NCI-H2171 treated with DMSO at 0.1 percent for 48 hours (cell line): ENCODE measurements at places on chromosomes 5 and 9.
A peak's percentile ranks its signal among the peaks of the same experiment; 100 is the strongest.

- DNase-seq, result peak; percentile 76
Measured at GRCh38 chr5:134555890-134556311, 30.4 kb downstream of the JADE2 start.

GRCh38 chr5:102243213-102243612 is 52.9 kb downstream of the SLCO4C1 start:
- DNase-seq, result no peak

DNA sequence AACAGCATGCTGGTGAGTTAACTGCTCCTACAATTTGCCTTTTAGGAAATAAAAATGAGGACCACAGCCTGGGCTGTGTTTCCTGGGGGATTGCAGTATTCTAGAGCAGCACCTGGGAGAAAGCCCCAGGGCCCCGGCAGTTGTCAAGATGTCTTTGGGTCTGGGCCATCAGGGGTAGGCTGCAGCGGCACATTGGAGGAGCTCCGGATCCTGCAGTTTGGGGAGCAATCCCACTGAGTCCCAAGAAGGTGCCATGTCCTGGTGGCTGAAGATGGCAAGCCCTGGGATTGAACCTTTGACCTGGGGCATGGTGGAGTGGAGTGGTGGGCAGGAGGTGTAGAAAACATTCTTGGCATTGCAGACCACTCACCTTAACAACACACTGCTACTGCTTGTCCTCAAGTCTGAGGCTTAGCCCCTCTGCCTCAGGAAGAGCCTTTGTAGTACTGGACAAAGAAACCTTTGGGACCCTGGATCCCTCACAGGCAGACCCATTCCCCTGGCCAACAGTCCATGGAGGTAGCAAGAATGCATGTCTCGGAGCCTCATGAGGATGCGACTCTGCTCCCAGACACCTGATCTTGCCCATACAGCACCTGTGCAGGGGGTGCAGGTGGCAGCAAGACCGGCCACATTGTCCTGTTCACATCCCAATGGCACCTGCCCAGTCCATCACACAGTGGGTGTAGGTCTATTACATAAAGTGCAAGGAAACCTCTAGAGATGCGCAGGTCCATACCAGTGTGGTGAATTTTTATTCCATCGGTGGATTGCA is 159.1 kb upstream of the IRX2 start:
- no peak for DNase-seq

DNA sequence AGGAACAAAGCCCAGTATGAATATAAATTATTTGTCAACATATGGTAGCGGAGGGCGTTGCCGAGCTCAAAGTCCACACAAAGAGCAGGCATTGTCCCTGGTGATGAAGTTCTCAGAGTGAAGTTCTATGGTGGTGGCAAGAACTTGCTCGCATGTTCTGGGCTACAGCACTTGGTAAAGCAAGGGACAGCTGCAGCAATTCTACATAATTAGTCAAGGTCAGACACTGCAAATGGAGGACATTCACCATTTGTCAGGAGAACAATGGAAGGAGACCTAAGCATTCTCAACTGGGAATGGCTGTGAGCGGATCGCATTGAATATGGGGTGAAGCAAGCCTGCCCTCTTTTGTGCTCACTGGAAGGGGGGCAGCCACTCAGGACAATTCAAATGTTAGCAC is 503.8 kb upstream of the ADAMTS16 start:
- no peak for DNase-seq

GRCh38 chr9:131289301-131290035 is at the start of gene PLPP7:
Gene PLPP7 (plus strand): TSS chr9:131289723. CDS start chr9:131289998, 275 bp downstream.
- peak; percentile 76 for DNase-seq

GRCh38 chr9:74666625-74667316 is 169.6 kb downstream of the RORB start:
- DNase-seq, result no peak
